CD14-positive monocyte (primary cell): ENCODE measurements at places on chromosomes 11 and 22.

DNA sequence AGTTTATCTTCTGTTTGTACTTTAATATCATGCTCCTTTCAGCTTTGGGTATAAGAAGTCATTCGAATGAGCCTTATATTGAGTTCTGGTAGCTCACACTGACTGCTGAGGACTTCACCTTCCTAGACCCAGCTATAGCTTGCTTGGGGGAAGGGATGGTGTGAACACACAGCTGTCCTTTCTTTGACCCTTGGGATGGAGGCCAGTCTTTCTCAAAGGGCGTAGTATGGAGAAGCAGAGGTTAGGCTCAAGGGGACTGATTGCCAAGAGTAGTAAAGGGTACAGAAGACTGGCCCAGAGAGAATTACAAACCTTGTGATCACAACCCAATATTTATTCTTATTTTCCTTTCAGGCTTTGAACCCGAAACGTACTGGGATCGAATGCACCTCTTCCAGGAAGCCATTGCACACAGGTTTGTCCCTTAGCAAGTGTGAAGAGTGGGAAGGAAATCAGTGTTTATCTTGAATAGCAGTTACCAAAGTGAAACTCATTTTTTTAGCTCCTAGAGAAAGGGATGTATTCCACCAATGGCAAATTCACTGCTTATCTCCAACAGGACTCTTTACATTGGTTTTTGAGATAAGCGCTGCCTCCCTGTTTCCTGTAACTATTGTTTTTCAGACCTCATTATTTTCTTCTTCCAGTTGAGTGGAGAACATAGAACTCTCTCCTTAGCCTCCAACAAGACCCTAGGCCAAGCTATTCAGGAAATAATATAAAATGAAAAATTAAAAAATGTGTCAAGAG lies 42.8 kb upstream of the YWHAH start:
- no peak for DNase-seq

DNA sequence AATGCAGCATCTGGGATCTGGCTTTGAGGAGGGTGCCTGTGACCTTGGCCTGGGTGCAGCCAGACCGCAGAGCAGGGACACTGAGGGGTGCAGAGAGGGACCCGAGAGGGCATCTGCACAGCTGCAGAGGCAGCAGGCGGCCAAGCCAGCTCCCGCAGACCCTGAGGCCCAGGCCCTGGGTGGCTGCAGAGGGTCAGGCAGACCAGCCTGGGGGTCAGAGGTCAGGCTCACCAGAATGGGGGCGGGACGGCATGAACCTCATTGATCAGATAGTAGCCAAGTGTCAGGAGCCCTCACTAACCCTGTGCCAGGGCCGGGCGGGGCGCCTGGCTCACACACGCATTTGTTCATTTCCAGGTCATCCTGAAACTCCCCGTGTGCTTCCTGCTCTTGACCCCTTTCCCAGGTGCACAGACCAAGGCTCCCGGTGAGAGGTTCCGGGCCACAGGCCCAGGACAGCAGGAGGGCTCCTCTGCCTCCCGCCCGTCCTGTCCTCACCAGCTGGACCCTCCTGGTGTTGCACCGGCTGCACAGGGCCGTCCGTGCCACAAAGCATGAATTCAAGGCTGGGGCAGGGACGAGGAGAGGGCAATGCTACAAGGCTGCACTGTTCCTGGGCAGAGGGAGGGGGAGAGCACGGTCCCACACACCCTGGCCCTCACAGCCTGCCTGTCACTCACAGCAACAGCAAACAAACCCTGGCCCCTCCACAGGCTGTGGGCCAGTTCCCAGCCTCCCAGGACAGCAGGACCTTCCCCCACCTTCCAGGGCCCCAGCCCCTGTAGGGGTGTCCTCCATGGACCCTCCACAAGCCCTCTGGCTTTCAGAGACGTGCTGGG lies 3.3 kb downstream of the RTN4R start:
- no peak for DNase-seq

DNA sequence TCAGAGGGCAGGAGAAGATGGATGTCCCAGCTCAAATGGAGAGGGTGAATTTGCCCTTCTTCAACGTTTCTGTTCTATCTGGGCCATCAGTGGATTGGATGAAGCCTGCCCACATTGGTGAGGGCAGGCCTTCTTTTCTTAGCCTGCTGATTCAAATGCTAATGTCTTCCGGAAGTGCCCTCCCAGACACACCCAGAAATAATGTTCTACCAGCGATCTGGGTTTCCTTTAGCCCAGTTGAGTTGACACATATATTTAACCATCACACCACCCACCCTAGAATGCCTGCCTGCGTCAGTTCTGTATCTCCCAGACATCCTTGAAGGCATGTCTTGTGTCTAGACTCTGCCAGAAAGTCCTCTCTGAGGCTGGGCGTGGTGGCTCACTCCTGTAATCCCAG lies 34.7 kb downstream of the CACNG2 start:
- no peak for DNase-seq

DNA sequence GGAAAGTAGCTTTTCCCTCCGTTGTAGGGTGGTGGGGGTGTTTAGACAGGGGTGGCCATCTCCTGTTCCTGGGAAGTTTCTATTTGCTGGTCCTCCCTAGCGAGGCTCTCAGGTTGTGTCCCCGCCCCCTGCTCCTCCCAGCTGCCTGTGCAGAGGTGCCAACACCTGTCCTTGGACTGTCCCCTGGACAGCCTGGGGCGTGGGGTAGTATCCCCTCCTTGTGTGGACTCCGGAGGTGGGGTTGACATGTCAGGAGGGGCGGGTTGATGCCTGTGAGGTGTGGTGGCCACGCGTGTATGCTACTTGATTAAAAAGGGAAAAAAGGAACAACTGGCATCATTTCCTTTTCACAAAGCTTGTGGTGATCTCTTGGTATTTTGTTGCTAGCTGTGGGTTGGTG lies 14.3 kb upstream of the RANBP1 start:
- no peak for DNase-seq

- DNase-seq: no peak
These were observed 62.7 kb downstream of the MCM5 start for GRCh38 chr22:35462498-35463230.

GRCh38 chr11:3190600-3190999 lies 25.5 kb upstream of the OSBPL5 start:
- no peak for DNase-seq

- no peak for DNase-seq
These were observed 56.0 kb downstream of the SLC1A2 start for GRCh38 chr11:35363246-35363801.

- no peak for DNase-seq
These were observed 17.2 kb downstream of the ARHGEF17 start for GRCh38 chr11:73325036-73325981.

GRCh38 chr11:63929616-63930015 lies 9.2 kb upstream of the NAA40 start:
- DNase-seq: no peak

DNA sequence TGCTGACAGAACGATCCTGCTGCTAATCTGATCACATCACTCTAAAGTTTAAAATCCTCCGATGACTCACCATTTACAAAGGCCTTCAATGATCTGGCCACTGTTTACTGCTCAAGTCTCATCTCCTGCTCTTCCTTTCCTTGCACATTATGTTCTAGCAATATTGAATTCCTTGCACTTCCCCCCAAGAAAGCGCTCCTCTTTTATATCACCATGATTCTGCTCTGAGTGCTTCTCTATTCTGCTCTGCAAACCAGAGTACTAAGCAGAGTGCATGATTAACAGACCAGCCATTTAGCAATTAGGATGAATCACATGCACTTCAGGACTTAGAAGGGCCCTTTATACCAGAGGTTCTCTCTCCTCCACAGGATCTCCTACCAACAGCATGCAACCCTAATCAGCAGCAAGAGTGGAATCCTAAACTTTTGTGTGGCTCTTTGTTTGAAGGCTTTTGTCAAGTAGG lies 1122.8 kb upstream of the CCDC90B start:
- no peak for DNase-seq
